ENCODE measurements at places on chromosomes 4 and X. TPM values are rescaled to one million over a fixed set of nuclear protein-coding genes. Genes with fewer than 3 reads are reported as not detected.

DNA sequence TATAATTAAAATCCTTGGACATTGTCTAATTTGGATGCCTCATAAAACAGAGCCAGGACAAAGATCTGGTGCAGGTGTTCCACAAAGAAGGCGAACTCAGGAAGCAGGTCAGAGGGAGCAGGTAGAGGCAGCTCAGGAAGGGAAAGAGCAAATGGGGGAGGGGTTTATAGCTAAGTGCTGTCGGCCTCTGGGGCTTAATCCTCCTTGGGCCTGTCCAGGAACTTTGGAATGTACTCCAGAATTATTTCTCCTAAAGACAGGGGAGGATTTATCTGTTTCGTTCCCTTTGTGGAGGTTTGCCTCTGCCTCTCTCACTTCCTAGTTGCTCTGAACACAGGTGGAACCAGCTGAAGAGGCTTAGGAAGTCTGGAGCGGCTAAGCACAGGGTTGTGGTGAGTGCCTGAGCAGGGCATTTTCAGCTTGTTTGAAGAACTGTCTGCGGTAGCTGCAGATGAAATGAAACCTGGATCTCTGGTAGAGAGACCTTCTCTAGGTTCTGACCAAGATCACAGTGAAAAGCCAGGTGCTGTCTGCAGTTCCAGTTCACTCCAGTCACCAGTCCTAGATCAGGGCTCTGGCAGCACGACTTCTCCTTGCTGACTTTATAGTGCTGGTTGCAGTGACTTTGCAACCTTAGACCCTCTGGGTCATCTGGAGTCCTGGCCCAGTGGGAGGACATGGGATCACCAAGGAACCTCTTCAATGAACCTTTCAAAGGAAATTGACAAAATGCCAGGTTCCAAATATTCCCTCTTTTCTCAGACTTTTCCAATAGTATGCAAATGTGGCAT is 519.2 kb downstream of the PCDH10 start:
- DNase-seq = no peak

DNA sequence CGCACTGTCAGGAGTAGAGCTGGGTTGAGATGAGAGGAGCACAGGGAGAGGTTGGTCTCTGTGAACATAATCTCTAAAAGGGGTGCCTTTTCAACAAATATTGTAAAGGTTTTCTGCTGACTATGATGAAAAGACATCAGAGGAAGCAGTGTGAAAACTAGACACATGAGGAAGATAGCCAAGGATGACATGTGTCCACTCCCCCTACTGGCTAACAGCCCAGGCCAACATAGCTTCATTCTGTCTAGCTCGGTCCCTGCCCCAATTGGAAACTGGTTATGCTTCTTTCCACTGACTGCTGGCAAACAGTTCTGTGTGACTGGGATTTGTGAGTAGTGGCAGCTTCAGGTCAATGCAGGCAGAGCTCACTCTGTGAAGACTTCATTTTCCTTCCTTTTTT is 115.4 kb upstream of the ESX1 start:
- no peak for DNase-seq

GRCh38 chr4:52035190-52035589 is 2.9 kb downstream of the SGCB start:
- DNase-seq = no peak

DNA sequence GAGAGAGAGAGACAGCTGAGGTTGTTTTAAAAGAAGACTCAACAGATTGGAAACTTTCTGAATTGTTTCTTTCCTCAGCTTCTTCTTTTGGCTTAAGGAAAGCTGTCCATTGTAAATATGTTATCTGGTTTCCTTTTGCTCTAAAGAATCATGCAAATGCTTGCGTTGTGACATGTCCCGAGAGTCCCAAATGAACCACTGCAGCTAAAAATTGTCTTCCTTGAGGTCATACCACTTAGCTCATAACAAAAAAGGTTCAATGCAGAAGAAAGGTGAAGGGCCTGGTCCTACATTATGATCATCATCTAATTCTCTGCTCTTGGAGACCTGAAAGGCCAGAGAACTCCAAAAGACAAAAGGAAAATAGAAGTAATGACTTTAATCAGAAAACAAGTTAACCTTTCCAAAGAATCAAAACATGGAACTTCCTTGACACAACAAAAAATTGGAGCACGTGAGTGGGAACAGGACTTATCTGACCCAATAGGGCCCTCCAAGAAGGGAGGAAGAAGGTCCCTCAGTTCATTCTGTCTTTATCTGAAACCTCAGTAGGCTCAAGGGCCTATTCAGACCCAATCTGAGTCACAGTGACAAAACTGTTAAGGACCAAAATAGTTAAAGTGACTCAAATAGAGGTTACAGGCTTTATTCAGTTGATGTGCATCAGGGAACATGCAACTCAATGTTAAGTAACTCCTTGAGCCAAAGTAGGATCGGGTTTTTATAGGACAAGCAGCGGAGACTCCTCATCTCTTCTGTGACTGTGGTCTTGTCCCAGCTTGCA is 14.7 kb upstream of the VSIG1 start:
- no peak for DNase-seq

- no peak for DNase-seq
These were observed 869 bp upstream of the ADD1 start for GRCh38 chr4:2842687-2843262.

Gene SSX2B
- polyA plus RNA-seq = not detected

GRCh38 chr4:3532751-3533422 is 665 bp upstream of the LRPAP1 start:
- no peak for DNase-seq

DNA sequence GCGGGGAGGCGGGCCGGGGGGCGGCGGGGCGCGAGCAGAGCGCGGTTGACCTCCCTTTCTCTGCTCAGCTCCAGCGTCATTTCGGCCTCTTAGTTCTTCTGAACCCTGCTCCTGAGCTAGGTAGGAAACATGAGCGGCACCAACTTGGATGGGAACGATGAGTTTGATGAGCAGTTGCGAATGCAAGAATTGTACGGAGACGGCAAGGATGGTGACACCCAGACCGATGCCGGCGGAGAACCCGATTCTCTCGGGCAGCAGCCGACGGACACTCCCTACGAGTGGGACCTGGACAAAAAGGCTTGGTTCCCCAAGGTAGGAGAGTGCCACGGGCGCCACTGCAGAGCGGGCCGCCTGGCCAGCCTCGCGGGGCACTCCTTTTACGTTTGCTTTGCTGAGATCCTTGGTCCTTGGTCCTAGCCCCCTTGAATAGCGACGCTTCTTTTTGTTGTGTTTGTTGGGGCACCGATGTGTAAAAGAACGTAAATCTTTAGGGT is at the start of gene HTATSF1:
Gene HTATSF1 (plus strand): TSS at position 37 of the 497 bp plus-strand sequence. CDS start 93 bp downstream, at position 130.
- no peak for DNase-seq

Gene IL3RA
- 16.7 TPM for polyA plus RNA-seq
